Caco-2 (cell line): ENCODE measurements at places on chromosomes 3 and 15. TPM values are rescaled to one million over a fixed set of nuclear protein-coding genes. Genes with fewer than 3 reads are reported as not detected.
A peak's percentile ranks its signal among the peaks of the same experiment; 100 is the strongest.

Gene GABRR3
- total RNA-seq = not detected in 2 replicates

DNA sequence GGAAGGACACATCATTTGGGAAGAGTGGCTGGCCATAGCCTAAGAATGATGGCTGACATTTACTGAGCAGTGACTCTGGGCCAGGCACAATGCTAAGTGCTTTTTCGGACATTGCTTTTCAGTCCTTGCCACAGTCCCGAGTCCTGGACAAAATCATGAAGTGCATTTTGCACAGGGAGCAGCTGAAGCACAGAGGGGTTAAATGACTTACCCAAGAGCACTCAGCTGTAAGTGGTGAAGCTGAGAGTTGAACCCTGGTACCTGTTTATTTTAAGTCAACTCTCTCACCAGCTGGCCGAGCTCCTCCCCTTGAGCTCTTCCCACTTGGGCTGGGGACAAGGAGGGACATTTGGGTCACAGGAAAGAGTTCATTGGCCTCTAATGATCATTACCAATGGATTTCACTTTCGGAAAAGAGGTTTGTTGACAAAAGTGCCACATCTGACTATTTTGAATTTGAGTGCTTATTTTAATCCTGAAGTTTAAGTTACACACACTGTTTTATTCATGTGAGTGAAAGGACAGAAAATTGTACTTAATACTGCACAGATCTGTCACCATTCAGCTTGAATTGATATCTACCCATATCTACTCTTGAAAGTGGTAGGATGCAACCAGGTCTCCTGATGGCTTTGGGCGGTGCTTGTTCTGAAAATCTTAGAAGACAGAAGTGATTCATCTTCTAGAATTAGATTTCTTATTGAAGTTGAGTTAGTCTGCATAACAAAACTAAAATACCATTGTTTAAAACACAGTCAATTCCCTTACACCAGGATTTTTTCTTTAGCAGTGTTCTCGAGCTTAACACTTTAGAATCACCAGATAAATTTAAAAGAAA is 368.7 kb upstream of the PROK2 start:
- no peak for DNase-seq

DNA sequence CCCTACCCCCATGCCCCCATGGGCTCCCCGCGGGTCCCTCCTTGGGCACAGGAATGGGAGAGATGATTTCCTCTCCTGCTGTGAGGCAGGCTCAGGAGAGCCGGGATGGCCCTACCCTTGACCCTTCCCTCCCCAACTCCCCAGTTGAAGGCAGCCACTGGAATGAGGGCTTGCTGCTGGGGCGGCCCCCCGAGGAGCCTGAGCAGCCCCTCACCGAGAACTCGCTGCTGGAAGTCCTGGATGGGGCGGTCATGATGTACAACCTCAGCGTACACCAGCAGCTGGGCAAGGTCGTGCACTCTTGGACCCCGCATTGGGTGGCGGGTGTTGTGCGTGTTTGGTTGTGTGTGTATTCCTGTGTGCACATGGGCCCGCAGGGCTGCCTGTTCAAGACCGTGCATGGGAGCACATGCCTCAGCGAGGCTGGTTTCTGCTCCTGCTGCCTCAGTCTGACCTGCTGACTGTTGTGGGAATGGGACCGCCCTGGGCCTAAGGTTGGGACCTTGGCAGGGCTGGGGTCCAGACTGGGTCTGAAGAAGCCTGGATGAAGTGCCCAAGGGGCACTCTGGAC is 14.0 kb downstream of the AMIGO3 start:
- no peak for DNase-seq

DNA sequence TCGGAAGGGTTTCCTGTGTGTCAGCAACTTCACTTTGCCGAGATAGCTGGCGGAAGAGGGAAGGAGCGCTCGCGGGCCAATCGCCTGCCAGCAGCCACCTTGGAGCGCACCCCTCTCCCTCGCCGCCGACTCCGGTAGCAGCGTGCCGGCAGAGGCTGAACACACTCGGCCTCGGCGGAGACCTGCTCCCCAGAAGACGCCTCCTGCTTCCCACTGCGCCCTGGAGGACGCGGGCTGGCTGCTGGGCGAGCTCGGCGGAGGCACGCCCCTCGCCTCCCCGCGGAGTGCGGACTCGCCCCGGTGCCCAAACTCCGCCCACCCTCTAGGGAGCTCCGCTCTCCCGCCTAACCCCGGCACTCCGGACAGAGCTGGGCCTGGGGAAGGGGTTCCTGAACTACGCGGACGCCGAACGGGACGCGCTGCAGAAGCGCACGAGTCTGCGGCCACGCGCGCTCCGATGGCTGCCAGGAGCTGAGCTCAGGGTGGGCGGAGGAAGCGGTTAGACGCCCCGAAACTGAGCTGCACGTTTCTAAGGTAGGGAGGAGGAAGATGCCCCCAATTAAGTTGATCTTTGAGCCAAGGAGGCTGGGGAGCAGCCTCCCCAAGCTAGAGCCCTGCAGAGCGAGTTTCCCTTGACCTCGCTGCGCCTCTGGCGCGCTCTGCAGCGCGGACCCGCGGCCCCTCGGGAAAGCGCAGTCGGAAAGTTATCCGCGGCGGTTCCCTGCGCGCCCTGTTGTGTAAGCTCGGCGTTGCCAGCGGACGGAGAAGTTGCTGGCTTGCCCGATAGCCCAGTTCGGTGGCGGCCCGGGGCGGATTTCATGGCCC is at the start of gene P2RY1:
P2RY1 (plus strand) TSS at position 356 of the 825 bp plus-strand sequence. CDS start 652 bp downstream, outside the sequence.
- DNase-seq = peak; percentile 85

Gene P4HTM
- 24.4 and 25.5 TPM in 2 replicates for total RNA-seq

DNA sequence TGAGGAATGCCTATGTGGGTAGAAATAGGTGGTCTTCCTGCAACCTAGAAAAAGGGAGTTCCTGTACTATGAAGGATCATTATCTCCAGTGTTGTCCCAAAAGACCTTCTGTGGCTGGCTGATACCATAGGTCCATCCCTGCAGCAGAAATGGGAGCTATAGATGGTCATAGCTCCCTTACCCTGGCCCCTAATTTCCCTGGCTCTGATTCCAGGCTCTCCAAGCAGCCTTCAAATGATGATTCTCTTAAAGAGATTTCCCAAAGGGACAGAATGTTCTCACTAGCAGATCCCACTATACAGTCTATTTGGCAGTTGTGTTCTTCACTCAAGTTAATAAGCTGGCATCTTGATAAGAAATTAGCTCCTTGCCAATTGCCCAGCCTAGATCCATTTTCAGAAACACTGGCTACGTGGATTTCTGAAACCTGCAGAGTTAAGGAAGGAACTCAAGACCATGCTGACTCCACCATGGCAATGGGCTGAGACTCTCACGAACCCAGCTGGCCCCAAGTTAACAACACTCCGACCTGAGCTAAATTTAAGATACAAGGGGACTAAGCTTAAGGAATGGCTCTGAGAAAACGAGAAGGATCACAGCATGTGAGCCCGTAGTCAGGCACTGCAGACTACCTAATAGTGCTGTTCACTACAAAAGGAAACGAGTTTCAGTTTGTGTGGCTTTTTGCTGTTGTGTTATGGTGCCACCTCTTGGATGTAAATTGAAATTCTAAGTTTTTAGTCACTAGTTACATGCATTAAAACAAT is 11.4 kb downstream of the C15orf40 start:
- DNase-seq = no peak

Gene ARHGEF26
- 19.3 and 20.8 TPM in 2 replicates for total RNA-seq

- no peak for DNase-seq
These were observed 6.5 kb downstream of the PDCD10 start for GRCh38 chr3:167728176-167728575.

GRCh38 chr3:160665784-160666526 is 11.0 kb upstream of the ARL14 start:
- no peak for DNase-seq

Gene XCR1
- total RNA-seq = not detected in 2 replicates

GRCh38 chr3:14532691-14533456 is 7.3 kb downstream of the GRIP2 start:
- DNase-seq = no peak

DNA sequence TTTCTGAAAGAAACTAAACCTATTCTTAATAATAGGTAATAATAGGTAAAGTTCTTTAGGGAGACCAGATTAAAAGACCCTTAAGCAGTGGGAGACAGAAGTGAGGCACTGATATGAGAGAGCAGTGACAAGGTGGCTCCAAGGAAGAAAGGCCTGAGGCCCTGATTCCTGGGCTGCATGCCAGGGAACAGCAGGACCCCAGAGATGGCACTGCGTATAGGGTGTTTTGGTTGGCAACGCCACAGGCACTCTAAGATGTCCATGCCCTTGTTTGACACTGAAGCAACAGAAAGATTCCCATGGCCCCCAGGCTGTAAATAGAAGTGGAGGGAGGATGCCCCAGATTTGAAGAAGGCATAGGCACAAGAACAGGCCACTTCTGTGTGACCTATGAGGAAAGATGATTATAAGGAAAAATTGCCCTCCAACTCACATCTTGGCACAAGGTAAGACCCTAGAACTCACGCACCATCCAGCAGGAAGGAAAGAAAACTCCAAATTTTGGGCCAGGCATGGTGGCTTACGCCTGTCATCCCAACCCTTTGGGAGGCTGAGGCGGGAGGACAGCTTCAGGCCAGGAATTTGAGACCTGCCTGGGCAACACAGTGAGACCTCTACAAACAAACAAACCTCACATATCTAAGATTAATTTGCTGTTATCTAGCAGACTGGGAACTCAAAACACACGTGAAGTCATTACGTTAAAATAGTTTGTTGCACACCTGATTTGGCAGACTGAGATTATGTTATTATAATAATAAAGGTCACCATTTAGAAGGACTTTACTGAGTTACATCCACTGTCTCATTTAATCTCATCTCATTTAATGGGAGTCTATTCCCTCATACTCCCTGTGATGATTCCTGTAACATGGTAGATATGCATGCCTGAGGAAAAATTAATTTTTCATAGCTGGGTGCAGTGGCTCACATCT is 10.5 kb upstream of the BLM start:
- DNase-seq = no peak

Gene ANKRD34C
- not detected in 2 replicates for total RNA-seq

Gene CCNL1
- total RNA-seq = 108 and 114 TPM in 2 replicates

GRCh38 chr3:136840252-136840651 is 21.3 kb downstream of the SLC35G2 start:
- no peak for DNase-seq

DNA sequence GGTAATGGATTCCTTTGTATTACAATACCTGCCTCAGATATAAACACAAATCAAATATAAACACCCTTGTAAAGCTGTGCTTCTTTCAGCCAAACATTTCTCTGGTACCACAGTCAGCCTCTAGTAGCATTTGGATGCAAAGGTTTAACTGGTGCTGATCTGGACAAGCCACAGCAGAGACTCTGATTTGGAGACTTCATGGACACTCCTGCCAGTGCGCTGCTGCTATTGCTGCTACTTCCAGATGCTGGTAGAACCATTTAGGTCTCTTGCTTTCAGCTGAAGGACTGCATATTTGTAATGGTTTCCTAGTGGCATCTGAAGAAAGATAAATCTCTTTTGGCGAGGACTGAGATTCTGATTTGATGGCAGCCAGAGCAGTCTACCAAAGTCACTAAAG is 36.9 kb downstream of the NCK1 start:
- DNase-seq = no peak

- no peak for DNase-seq
These were observed 9.3 kb upstream of the SLC28A1 start for GRCh38 chr15:84874981-84875699.

Gene OIP5
- 23.4 and 26.4 TPM in 2 replicates for total RNA-seq

DNA sequence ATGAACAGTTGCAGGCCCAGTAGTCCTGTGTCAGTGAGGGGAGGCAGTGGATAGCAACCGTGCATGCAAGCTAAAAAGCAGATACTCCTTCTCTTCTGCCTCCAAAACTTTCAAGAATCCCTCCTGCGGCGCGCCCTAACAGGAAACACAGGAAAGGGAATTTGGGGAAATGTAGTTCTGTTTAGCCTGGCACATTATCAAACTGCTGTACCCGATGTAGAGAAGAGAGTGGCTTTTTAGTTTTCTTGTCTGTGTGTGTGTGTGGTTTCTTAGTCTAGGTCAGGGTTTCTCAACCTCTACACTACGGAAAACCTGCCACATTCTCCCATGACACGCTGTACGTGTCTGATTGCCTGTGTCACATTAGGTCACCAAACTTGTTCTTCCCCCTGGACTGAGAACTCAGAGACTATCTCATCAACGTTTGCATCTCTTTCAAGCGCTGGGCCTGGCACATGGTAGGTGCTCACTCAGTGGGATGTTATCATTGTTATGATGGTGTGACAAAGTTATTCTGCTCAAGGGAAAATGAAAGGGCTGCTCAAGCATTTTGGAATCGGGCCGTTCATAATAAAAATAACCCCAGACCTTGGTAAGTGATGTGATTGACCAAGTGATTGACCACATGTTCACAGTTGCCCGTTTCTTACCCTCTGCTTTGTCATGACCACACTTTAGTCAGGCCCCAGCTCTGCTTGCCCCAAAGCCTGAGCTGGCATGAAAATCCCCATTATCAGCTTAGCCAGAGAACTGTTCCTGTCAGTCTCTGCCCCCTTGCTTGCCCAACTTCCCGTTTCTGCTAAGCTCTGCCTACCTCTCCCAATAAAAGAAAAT is 33.2 kb downstream of the TM4SF4 start:
- DNase-seq = peak; percentile 47

DNA sequence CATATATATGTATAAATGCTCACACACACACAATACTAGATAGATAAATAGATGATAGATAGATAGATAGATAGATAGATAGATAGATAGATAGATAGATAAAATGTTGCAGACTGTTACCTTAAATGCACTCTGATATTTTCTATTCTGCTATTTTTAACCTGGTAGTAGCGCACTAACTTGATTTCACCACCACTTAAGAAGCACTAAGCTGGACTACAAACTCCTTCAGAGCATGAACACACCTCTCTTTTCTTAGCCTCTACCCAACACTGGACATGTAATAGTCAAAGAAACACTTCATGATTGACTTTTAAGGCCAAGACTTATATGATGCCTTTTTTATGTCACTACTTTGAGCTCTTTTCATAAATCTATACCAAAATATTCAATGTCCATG is 304.6 kb upstream of the UBE2E2 start:
- DNase-seq = no peak

DNA sequence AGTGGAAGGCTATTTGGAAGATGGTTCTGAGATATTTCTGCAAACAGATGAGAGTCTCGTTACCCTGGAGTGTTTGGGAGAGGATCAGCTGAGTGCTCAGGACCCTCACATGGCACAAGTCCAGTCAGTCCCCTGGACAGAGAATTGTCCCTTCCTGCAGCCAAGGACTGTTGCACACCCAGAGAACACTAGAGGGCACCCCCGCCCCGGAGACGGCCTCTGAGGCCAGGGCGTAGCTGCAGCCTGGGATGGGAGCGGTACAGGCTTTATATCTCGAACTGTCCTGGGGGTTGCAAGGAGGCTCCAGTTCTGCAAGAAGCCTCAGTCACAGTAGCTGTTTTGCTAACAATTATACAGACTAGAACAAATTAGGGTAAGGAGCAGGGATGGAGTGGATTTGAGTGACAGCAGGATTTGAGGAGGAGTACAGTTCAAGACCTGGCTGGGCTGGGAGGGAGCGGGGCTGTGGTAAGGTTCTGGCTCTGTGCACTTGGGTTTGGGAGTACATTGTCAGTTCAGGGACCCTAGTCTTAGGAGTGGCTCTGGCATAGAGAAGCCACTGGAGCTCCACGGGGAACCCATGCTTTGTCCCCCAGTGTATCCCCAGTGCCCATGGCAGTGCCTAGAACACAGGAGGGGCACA is 67.6 kb upstream of the HACD2 start:
- peak; percentile 77 for DNase-seq
